ENCODE measurements at places on chromosomes 16 and 17.
A peak's percentile ranks its signal among the peaks of the same experiment; 100 is the strongest.

- no peak for DNase-seq
Observed at GRCh38 chr16:30992931-30993816, 8.2 kb downstream of the HSD3B7 start.

- no peak for DNase-seq
Observed at GRCh38 chr17:46744441-46744840, 74.1 kb downstream of the WNT3 start.

- DNase-seq = no peak
Observed at GRCh38 chr17:82322526-82323453, 5.4 kb upstream of the CD7 start.

DNA sequence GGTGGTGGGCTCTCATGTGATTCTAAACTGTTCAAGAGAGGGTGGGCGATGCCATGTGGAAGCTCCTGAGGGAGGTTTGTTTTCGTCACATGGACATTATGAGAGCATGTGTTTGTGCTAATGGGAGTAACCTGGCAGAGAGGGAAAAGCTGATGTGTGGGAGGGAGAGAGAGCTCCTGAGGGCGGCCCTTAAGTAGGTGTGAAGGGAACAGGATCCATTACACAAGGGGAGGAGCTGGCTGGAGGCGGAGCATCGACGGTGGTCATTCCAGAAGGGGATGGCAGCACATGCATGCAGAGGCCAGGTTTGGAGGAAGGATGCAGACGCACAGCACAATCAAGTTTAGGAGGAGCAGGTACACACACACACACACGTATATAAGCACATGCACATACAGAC is 197.5 kb downstream of the RPTOR start:
- no peak for DNase-seq

DNA sequence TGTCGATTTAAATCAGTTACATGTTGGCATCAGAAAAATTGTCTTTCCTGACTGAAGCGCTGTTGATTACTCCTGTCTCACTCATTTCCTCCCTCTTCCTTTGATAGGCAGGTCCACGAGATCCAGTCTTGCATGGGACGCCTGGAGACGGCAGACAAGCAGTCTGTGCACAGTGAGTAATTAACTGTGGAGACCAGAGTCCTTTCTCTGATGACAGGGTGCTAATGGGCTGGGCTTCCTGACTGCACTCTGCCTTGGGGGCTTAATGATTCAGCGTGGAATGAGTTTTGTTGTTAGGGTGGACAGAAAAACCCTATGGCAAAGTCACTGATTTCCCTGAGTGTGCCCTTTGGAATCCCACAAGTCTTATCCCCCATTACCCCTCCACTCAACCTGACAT is 6.5 kb downstream of the GOSR2 start:
- no peak for DNase-seq

GRCh38 chr17:44352828-44353671 is 7.9 kb downstream of the GRN start:
- no peak for DNase-seq

DNA sequence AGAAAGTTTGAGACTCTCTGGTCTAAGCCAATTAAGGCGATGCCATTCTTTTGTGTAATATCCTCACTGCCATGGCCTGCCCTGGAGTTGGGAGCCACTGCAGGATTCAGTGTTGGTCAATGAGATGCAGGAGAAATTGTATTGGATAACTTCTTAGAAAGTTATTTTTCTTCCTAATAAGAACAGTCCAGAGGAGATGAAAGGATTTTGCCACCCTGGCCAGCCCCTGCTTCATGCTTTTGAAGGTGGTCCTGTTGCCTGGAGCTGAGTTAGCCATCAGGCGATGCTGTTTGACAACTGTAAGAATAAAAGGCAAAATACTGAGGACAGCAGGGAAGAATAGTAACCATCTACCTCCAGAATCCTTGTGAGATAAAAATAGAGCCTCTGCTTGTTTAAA is 35.4 kb upstream of the CNTNAP4 start:
- DNase-seq = no peak

DNA sequence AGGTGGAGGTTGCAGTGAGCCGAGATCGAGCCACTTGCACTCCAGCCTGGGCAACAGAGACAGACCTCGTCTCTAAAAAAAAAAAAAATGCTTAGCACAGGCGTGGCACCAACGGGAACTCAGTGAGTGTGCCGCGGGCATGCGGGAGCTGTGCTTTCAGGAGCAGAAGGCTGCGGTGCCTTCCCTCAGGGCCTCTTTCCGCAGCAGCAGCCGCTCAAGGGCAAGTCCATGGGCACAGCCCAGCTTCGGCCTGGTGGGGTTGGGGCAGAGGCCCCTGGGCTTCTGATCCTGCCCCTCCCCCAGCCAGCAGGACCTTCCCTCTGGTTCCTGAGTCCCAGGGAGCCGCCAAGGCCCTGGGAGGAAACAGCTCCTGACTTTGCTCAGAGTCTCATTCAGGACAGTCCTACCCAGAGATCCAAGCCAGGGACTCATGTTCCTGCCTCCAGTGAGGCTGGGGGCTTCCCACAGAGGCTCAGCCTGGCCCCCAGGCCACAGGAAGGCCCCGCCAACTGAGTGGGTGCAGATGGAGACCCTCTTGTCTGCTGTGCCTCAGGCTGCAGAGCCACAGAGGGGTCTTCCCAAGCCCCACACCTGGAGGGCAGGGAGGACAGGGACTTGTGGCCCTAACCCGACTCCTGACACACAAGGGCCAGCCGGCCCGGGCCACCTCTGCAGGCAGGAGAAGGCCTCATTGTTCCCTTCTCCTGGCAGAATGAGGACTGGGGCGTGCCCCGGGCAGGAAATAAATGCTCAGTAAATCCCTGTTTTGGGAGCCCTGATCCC is 3.3 kb upstream of the ZG16B start:
- DNase-seq = no peak

DNA sequence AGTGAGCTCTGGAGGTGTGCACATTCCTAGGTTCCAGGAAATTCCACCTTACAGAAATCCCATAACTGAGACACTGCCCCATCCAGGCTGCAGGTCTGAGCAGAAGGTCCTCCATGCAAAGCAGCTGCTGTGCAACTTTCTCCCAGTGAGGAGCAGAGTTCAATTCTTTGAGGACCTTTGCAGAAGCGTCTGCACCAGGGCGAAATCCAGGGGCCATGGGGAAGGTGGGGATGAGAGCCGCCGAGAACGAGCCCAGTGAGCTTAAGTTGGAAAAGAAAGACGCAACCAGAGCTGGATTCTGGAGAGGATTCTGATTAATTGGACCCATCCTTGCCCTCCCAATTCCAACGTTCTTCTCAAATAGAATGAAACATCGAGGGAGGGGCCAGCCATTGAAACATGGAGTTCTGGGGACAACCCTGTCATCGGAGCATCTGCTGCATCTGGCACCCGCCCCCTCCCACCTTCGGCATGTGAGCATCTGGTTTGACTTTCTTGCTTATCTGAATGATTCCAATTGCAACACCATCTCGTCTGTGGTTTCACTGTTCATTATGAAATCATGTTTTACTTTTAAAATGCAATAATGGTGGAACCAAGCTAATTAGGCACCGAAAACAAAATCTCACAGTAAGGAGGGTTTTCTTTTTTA is 190.6 kb upstream of the FOXF1 start:
- no peak for DNase-seq

GRCh38 chr17:15498107-15498506 is 30.7 kb upstream of the CDRT4 start:
- peak; percentile 20 for DNase-seq

GRCh38 chr16:30051518-30051917 is 14.0 kb upstream of the ALDOA start:
- peak; percentile 58 for DNase-seq

DNA sequence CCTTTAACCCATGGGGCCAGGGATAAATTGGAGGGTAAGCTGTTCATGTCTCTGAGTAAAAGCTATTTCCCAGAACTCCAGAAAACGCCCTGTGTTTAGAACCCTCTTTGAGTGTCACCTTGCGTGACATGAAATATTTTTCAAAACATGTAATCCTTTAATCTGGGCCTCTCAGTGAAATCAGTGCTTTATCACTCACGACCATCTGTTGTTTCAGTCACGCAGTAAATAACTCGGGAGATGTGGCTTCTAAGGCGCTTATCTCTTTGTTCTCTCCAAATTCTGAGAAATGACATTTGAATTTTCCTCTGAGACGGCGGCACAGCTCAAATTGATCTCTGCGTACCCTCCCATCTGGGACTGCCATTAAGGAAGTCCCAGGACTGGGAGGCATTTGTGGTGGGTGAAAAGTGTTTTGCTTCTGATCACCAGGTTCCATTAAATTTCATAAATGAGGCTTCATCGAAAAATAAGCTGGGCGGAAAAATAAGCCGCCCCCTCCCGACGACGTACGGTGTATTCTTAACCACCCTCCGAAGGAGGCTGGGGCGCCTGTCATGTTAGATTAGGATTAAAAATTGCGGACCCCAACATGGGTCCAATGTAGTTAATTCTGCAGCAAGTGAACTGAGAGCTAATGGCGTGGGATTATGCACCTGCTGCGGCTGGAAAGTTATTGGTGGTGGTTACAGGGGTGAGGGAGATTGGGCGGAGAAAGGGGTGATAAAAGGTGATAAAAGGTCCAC is 12.7 kb downstream of the WFDC1 start:
- DNase-seq = no peak

- DNase-seq = peak; percentile 6
Observed at GRCh38 chr17:76934561-76935320, 66.5 kb downstream of the MGAT5B start.

GRCh38 chr16:83779886-83780285 is 27.9 kb upstream of the HSBP1 start:
- DNase-seq = peak; percentile 5

- no peak for DNase-seq
Observed at GRCh38 chr16:87067836-87068761, 249.1 kb downstream of the C16orf95 start.

DNA sequence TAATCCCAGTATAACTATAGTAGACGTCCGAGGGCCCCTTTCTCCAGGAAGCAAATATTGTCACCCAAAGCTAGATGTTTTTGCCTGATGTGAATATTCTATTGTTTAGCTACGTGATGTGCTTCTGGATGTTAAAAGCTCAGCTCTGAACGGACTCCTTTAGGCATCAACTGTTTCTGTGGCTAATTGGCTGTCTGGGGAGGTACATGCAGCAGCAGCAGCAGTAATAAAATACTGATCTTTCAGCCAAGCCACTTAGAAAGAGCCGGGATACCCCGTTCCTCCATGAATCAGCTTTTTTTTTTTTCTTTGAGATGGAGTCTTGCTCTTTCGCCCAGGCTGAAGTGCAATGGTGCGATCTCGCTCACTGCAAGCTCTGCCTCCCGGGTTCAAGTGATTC is 43.0 kb downstream of the TRARG1 start:
- no peak for DNase-seq

DNA sequence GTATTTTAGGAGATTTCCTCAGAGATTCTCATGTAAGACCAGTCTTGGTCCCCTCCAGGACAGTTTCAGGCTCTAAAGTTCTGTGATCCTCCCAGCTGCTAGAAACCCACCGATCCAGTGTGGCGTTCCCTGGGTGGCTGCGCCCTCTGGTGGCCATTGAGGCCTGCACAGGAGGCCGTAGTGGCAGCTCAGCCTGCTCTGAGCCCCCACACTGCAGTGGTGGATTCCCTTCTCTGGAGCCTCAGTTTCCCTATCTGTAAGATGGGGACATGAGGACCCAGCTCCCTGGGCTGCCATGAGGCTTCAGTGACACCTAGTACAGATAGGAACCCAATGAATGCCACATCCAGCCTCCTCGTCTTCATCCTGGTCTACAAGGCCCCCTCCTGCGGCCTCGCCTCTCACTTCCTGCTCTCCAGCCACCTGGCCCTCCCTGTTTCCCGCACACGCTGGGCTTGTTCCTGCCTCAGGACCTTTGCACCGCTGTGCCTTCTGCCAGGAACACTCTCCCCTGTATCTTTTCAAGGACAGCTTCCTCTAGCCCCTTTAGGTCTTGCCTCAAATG is 16.5 kb downstream of the CCDC102A start:
- DNase-seq = peak; percentile 42

- DNase-seq = no peak
Observed at GRCh38 chr17:37741341-37742115, 3.3 kb downstream of the HNF1B start.

DNA sequence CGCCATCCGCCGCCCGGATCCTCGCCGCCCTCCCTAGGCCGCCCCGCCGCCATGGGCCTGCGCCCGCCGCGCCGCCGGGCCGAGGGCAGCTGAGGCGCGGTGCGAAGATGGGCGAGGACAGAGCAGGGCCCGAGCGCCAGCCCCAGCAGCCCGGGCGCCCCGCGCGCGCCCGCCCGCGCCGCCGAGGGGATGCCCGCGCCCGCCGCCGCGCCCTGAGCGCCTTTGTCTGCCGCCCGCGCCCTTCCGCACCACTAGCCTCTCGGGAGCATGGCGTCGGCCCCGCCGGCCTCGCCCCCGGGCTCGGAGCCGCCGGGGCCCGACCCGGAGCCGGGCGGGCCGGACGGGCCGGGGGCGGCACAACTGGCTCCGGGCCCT is 278 bp downstream of the RAB11FIP3 start:
- no peak for DNase-seq

DNA sequence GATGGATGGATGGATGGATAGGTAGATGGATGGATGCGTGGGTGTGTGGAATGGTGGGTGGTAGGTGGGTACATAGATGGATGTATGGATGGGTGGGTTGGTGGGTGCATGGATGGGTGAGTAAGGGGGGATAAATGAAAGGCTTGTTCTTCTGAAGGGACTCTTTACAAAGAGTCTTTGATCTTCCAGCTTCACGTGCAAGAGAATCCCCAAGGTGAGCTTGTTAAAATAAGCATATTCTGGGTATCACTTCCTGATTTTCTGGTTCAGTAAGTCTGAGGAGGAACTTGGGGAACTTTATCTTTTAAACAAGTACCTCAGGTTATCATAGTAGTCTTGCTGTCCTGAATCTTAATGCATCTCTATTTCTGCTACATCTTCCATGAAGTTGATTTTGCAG is 639.1 kb downstream of the MAF start:
- no peak for DNase-seq

DNA sequence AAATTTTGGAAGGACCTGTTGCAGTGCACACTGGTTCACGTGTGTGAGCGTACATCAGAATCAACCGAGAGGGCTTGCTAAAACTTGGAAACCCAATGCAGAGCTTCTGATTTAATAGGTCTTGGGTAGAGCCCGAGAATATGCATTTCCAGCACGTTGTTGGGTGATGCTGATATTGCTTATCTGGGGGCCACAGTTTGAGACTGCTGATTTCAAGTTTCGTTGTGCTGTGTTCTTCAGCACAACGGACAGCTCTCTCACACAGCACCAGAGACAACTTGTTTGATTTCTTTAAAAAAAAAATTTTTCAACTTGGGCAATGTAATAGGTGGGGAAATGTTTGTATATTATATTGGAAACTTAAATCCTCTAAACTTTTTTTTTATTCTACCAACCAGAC is 9.4 kb downstream of the OR4D2 start:
- peak; percentile 13 for DNase-seq
